ENCODE measurements at places on chromosomes 3 and 15. TPM values are rescaled to one million over a fixed set of nuclear protein-coding genes. Genes with fewer than 3 reads are reported as not detected.

The TRH gene
- not detected for total RNA-seq

The DLEC1 gene
- under 0.01 TPM for total RNA-seq

The SNX22 gene
- 0.28 TPM for total RNA-seq

The LRRC2 gene
- 0.23 TPM for total RNA-seq

The CYP1A2 gene
- total RNA-seq = not detected

The GPR176 gene
- total RNA-seq = 142 TPM

The NAALADL2 gene
- 17.8 TPM for total RNA-seq

The GOLGA6L9 gene
- 3.3 TPM for total RNA-seq

All from smooth muscle cell of the umbilical artery (primary cell).